H7 (cell line): ENCODE measurements at places on chromosomes 4 and X. TPM values are rescaled to one million over a fixed set of nuclear protein-coding genes. Genes with fewer than 3 reads are reported as not detected.

GRCh38 chr4:127463883-127464282 is 168.9 kb upstream of the INTU start:
- no peak for DNase-seq

GRCh38 chr4:10606483-10607155 is 77.9 kb downstream of the CLNK start:
- no peak for DNase-seq

DNA sequence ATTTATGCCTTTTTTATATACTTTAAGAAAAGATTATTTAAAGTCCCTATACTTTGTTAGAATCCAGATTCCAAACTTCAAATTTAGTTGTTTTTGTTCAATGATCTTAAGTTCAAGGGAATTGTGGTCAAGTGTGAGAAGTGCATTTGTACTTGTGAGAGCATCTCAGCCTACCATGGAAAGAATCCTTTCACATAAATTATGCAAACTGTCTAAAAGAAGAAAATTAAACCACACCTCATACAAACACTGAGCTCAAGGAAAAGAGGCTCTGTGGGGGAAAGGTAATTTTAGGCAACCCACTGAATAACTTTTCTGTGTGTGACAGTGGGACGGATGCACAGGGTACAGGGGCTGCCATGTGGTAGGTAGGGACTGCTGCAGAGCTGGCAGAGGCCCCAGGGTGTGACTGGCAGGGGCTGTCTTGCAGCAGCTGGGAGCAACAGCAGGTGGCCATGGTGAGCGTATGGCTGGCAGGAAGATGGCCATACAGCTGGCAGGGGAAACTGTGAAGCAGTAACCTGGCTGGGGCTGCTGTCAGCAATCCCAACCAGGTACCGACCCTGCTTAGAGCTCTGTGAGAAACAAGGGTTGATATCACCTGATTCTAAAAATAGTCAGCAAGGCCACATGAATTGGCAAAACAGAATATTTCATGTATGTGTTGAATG is 130.6 kb downstream of the UGT8 start:
- peak; percentile 17 for DNase-seq

DNA sequence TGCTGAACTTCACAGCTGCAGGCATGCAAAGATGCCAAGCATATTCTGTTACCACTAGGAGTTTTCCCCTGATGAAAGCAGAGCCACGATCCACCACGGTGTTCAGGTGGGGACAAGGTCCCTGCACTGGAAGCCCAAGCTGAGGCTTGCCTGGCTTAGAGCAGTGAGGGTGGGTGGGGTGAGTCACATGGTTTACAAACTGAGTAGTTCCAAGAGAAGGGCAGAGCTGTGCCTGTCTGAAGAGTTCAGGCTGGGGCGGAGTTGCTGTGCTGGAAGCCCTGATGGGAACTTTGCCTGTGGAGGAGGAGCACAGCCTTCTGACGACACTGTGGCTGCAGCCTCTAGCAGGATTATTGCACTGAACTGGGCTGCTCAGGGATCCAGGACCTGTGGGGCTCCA is 45.5 kb downstream of the FAM9B start:
- DNase-seq = no peak

DNA sequence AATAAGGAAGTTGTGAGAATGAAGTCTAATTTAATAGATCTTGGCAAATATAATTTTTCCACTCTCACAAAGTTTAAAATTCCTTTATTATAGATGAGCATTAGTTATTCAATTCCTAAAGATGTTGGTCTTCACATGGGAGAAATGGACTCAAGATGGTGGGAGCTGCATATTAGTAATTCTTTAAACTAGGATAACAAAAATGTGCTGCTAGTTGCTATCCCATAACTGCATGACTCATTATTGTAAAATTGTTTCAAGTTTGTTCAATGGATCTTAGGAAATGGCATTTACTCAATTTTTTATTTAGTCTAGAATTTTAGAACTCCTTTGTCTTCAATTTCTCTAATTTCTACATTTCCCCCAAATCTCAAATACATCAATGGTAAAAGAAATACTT is 155.8 kb downstream of the ATP10D start:
- no peak for DNase-seq

- DNase-seq = no peak
These were observed 2.7 kb downstream of the TNIP2 start for GRCh38 chr4:2753436-2753835.

Gene GIMD1
- total RNA-seq = not detected in 2 replicates

DNA sequence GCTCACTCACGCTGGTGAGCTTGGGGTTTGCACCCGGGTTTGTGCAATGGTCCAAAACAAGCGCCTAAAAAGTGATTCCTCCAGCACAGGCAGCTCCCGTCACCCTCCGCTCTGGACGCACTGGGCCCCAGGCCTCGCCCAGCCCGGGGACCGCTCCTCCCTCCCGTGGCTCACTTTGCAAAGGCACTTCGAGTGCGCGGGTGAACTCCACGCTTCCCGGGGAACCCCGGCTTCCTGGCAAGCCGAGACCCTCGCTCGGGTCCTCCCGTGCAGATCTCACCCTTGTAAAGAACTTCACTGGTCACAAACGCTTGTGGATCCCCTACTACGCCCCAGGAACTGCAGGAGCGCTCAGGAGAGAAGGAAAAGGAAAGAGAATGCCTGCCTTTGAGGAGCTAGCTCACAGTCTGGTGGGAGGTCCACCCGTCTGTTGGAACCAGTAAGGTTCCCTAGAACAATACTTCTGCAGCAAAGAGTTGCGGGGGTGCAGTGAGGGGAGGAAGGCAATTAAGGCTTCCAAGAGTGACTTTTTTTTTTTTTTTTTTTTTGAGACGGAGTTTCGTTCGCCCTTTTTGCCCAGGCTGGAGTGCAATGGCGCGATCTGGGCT is at the start of gene CTPS2:
Gene CTPS2, minus strand, starts transcription at position 122 of the 608 bp plus-strand sequence. CDS start 9,767 bp downstream, outside the sequence.
- peak; percentile 91 for DNase-seq

DNA sequence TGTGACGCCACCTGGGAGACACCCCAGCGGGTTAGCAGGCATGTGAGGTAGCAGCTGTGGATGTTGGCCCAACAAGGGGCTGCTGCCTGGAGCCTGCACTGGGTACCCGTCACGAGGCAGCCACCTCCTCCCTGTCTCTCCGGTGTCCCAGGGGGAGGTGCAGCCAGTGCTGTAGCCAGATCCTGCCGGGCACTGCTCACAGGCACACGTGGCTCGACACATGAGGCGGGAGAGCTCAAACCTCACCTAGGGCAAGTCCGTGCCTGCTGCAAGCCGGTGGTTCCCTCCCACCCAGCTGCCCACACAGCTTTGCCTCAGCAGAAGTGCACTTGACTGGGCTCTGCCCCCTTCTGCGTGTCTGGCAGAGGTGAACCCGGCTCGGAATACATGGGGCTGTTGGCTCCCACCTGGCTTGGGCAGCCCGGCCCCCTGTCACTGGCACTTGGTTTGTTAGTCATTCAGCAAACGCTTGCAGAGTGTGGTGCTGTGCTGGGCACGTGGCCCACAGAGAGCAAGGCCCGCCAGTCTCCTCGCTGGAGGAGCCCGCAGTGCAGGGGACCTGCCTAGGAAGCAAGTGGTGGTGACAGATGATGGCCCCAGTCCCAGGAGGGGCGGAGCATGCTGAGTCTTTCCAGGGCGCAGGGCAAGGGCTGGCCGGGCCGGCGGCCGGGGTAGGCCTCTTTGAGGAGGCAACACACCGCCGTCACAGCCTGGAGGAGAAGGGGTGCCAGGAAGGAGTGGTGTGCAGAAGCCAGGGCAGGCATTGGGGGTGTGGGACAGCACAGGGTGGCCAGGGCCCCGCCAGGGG is 10.1 kb upstream of the SH3TC1 start:
- DNase-seq = peak; percentile 58

DNA sequence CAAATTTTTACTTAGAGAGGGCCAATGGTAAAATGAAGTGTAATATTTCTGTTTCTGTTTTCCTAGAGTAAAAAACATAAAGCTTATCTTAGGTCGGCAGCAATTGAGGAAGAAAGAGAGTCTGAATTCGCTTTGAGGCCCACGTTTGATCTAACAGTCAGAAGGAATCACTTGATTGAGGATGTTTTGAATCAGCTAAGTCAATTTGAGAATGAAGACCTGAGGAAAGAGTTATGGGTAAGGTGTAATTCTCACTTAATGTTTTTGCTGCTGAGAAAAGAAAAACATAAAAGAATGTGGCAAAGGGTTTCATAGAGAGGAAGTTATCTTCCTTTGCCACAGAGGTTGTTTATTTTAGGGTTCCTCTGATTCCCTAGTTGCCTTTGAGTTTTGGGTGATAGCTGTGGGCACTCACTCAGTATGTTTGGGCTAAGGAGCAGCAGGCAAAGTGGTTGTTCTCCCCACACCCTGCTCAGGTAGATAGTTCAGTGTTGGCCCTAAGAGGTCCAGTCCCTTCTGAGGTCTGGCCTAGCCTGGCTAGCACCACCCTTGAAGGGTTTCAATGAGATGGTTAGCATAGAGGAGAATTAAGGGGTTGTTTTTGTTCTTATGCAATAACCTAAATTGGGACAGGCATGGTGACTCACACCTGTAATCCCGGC is 32.3 kb downstream of the HERC5 start:
- DNase-seq = no peak

DNA sequence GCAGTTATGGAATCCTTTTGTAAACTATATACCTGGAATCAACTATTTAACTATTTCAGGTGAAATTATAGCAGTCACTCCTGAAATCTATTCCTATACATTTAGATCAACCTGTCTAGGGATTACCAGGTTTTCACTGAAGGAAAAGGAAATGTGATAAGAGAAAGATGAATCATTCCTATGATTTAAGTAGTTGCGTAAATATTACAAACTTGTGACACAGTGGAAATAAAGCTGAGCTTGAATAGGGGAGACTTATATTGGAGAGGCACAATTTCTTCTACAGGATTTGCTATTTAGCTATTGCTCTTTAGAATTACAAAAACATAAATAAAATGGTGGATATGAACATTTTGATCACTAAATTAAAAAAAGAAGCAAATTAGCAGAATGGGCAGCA is 284.1 kb upstream of the EPHA5 start:
- DNase-seq = no peak

Gene C4orf54
- not detected in 2 replicates for total RNA-seq

Gene C1QTNF7
- 0.07 TPM in 1 of 2 replicates, not detected in the other for total RNA-seq

DNA sequence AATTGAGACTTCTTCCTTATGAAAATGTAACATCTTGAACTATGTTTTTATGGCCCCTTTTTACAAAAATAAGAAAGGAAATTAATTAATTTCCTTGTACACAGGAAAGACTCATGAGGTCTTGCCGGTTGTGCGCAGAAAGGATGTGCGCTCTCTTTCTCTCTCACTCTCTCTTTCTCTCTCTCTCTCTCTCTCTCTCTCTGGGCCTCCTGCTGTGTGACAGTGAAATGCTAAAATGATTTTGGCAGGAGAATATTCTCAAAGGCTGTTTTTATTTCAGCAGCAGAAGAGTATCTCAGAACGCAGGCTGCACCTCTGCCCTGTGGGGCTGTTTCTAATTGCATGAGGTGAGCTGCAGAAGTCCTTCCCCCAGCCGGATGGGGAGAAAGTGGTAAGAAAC is 349.0 kb downstream of the MID1IP1 start:
- no peak for DNase-seq

- no peak for DNase-seq
These were observed 455 bp upstream of the ABCB7 start for GRCh38 chrX:75156531-75156945.

Gene HAND2
- total RNA-seq = not detected in 2 replicates

GRCh38 chr4:5710961-5711478 is at the start of gene EVC:
Gene EVC, plus strand, starts transcription at chr4:5711201. Its CDS starts 180 bp downstream, at chr4:5711381.
- peak; percentile 92 for DNase-seq

DNA sequence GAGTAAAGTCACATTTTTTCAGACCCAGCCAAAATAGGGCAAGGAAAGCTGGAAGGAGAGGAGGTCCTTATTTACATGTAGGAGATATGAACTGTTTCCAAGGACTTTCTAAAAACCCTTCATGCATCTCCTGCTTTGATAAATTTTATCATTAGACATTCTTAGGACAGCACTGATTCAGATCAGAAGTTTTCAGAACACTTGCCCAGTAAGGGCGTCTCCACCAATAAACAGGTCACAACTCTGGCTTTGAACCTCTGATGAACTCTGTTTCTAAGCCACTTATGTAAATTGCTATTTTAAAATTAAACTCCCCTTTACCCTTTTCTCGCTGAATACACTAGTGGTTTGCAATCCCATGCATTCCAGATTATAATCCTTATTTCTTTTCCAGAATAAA is 505.3 kb upstream of the SLIT2 start:
- no peak for DNase-seq

- no peak for DNase-seq
These were observed 7.8 kb upstream of the XK start for GRCh38 chrX:37677765-37678164.

DNA sequence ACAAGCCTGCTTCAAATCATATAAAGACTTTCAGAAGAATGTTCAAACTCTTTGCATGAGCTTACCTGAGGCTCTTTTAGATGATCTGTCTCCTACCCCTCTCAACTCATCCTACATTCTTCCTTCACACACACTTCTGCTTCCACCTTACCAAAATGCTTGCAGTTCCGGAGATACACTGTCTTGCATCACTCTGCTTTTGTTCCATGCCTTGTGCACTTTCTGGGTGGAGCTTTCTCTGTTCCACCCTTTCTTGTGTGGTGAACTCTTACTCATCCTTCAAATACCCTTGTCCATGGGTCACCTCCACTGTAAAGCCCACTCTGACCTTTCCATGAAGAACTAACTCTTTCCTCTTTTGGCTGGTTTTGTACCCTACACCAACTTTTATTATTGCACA is 18.4 kb upstream of the MGST2 start:
- DNase-seq = no peak

GRCh38 chrX:16897445-16897844 is 27.3 kb upstream of the RBBP7 start:
- DNase-seq = no peak

DNA sequence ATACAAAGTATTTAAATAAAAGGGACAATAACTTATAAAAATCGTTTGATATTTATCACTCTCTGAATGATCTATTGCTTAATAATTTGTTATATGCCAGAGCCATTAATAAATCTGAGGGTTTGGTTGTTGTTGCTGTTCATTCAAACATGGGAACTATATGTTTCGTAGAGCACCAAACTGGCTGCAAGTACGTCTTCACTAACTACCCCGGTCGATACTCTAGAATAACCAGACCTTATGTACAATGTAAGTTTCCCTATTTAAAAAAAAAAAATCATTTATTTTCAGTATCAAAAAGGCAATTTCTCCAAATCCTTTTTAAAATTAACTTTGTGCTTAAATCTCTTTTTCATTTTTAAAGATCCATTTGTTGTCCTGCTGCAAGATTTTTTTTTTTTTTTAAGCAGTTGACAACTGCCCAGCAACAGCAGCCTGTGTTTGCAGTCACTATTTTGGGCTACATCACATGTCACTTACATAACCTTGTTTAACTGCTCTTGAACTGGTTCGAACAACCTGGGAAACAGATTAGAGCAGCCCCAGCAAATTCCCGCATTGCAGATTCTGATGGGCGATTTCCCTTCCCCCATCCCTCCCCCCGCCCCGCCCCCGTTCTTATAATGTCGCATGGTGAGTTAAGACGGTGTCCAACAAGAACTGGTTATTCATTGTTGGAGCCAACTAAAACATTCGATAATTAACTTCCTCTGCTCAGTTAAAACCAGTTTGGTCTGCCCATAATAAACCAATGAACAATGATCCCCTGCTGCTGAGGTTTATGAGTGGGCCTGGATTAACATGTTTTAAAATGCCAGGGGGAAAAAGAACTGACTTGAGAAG is 238.9 kb downstream of the NR3C2 start:
- DNase-seq = peak; percentile 23
